ENCODE measurements at places on chromosomes 2 and 18.

- peak; percentile 83 for DNase-seq
Observed at GRCh38 chr2:176729706-176730569, 460.7 kb downstream of the MTX2 start.

DNA sequence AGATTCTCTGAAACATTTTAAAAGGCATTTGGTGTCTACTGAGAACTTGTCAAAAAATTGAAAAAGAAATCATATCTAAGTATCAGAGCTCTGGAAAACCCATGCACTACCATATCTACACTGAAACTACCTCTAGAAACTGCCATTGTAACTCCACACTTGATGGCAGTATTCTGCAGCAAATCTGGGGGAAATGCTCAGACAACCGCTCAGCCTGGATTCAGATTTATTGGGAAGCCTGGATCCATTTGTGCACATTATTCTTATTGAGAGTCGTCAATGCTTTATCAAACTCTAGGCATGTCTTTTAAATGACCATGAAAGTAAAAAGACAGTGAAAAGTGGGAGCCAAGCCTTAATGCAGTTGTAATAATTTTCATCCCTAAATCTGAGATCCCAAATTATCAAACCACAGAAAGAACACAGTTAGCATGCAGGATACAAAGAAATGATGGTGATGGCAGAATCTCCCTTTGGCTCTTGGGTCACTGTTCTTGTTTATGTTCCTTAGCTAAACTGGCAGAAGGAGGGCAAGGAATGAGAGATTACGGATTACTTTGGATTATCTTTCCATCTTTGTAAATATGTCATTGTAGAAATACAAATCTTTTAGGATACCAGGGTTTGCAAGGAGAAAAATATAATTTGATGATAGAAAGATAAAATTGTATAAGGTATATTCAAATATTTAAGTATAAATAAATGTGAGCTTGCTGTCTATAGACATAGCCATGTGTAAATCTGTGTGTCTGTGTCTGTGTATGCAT lies 512.1 kb upstream of the SYT4 start:
- peak; percentile 3 for DNase-seq

DNA sequence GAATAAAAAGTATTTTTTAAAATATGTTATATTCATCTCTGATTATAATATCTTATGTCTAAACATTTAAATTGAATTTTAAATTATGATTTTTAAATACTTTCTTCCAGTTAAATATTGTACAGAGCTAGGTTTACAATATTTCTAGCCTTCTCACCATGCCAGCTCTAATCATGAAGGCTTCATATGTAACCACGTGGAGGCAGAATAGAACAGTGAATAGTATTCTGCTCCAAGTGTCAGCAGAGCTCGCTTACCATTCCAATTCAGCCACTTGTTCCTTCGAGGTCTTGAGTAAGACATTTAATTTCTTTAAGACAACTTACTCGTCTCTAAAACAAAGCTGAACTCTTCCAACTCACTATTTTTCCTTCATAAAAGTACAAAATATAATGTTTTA lies 871.8 kb downstream of the SUCLG1 start:
- no peak for DNase-seq

DNA sequence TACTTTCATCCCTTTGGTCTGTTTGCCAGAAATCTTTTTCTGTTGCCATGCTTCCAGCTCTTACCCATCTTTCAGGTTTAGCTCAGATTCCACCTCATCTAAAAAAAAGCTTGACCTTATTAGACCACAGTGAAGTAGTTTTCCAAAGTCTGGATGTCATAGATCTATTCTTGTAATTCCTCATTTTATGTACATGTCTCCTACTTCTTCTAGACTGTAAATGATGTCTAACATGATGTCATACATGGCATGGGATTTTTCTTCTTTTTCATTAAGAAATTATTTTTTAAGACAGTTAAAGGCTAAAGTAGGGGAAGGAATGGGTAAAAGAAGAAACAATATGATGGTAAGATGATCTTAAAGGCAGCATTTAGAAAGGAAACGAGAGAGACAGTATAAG lies 11.3 kb downstream of the GLS start:
- DNase-seq = no peak

GRCh38 chr2:122663620-122664019 lies 908.2 kb downstream of the TSN start:
- no peak for DNase-seq

Measured in AG10803 (cell line).